ENCODE measurements at places on chromosomes 5 and 9.
A peak's percentile ranks its signal among the peaks of the same experiment; 100 is the strongest.

- DNase-seq = no peak
Observed at GRCh38 chr5:91500758-91501157, 117.6 kb upstream of the ARRDC3 start.

DNA sequence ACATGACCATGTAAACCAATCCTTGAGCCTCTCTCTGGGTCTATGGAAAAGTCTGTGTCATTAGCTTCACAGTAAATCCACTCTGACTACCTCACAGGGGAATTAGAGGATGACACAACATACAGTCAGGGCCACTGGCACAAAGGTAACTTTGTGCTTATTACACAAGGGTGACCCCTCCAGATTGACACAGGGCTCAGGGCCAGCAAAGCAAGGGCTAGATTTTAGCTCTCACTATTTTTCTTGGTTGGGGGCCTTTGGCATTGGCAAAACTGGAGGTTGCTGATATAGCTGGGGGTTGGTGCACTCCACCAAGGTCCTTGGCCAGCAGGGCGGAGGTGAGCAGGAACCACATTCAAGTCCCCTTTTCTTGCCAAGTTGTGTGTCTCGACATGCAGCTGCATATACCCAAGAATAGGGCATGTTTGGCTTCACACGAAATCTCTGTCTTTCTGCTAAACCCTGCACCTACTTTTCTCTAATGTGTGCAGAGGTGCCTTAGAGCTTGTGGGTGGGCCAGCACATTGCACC lies 15.2 kb upstream of the OSMR start:
- no peak for DNase-seq

- no peak for DNase-seq
Observed at GRCh38 chr5:102341681-102342288, 45.7 kb upstream of the SLCO4C1 start.

- no peak for DNase-seq
Observed at GRCh38 chr5:14557791-14558415, 23.7 kb upstream of the OTULINL start.

DNA sequence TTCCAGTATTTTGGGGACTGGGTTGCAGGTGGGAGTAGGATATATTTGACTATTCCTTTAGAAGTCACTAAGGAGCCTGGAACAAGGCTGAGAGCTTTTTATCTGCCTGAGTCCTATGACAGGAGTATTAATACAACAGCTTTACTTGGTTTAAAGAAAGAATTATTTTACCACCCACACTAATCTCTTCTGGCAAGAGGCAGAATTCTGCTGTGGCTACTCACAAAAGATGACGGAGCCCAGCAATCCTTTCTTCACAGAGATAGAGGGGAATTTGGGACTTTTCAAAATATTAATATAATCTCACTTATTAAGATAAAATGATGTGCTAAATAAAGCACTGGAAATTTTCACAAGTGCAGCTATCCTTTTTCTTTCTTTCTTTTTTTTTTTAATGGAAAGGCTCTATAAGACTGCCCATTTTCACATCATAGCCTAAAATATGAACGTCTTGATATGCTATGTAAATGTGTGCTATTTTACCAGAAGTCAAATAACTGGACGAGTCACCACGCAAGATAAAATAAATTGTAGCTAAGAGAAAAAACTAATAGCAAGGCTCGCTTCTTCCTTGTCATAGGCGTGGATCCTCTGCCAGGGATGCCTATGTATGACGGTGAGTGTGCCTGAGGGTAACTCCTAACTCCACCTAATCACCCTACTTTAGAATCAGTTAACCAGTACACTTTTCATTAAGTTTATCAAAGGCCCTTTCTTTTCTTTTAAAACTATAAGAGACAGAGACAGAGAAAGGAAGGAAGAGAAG lies 76.3 kb downstream of the ZNF608 start:
- DNase-seq = no peak

- no peak for DNase-seq
Observed at GRCh38 chr9:571741-572140, 269.8 kb upstream of the DMRT1 start.

DNA sequence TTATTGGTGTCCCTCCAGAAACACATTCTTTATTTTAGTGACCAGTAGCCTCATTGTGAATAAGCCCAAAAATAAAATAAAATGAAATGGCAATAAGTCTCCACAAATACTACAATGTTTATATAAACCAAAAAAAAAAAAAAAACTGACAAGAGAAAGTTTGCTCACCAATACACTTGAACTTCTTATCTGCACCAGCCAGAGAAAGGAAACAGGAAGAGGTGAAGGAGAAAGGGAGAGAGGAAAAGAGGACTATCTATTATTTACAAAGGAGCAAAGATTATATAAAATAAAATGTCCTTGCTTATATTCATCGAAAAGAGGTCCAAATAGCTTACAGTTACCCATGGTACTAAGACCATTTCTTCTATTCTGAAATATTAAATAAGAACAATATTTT lies 176.4 kb upstream of the CCNG1 start:
- no peak for DNase-seq

GRCh38 chr9:133715295-133715865 lies 22.8 kb downstream of the SARDH start:
- DNase-seq = no peak

- no peak for DNase-seq
Observed at GRCh38 chr5:125376059-125376641, 629.7 kb upstream of the ZNF608 start.

DNA sequence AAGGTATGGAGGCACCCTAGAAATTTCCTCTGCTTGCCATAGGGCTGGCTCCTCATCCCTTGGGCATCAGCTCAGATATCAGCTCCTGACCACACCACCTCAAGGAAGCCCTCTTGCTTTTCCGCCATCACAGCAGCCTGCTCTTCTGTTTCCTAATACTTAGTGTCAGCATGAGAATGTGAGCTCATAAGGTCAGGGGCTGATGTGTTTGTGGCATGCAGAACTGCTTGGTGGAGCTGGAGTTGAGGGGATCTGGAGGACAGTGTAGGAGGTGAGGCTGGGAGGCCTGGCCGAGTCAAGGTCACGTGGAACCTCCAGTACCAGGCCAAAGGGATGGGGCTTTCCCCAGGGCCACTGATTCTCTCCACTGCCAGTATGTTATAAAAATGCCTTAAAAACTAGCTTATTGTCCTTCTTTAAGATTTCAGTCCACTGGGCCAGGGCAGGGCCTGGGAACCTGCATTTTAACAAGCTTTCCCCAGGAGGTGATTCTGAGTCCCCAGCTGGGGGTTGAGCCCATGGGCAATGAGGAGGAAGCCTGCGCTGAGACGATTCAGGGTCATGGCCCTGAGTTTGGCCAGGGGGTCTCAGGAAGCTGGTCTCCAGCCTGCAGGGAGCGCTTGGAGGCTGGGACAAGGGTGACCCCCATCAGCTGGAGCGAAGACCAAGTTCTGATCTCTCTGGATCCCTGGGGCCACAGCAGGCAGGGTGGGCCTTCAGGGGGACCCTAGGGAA lies 28.6 kb downstream of the DAB2IP start:
- DNase-seq = no peak

- DNase-seq = no peak
Observed at GRCh38 chr9:92534204-92534603, 1.6 kb downstream of the ECM2 start.

GRCh38 chr9:109913461-109913810 lies 133.4 kb downstream of the PALM2AKAP2 start:
- DNase-seq = no peak

DNA sequence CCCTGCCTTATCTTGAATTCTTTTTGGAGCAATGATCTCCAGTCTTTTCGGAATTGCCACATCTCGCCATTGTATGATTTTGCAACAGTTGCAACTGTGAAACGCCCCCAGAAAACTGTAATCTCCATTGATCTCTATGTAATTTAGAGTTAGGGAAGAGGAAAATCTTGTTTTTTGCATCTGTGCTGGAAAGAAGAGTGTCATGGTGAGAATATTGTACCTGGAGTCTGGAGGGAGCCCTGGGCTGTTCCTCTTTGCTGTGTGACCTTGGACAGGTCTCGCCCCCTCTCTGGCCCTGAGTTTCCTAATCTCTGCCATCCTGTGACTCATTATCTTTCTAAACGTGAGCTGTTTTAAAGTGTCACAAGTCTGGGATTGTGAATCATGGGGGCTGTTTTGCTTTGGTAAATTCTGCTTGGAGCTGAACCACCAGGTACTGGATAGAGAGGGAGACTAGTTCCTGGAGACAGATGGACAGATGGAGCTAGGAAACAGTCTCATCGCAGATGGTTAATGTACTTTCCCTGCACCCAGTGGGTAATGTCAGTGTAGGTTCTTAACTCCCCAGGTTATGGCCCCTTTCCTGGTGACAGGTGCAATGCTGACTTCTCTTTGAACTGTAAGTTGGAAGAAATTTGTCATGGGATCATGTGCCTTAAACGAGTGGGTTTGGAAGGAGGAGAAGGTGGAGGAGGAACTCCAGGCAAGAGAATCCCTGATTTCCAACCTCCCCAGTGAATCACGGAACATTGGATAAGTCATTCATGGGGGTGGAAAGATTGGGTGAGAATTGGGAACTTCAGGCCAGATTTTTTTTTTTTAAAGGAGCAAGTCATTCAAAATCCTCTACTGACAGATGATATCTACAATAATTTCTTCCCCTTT lies 19.6 kb downstream of the PPARGC1B start:
- no peak for DNase-seq

DNA sequence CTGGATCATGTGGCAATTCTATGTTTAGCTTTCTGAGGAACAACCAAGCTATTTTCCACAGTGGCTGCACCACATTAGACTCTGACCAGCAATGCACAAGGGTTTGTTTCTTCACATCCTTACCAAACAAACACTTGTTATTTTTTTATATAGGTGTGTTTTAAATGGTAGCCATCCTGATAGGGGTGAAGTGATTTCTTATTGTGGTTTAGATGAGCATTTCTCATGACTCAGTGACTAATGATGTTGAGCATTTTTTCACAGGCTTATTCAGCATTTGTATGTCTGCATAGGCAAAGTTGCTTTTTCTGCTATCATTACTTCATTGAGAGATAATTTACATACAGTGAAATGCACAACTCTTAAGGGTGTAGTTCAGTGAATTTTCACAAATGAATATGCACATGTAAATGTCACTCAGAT lies 36.0 kb downstream of the ANKRD33B start:
- DNase-seq = no peak

- no peak for DNase-seq
Observed at GRCh38 chr5:178551468-178551867, 38.7 kb downstream of the COL23A1 start.

DNA sequence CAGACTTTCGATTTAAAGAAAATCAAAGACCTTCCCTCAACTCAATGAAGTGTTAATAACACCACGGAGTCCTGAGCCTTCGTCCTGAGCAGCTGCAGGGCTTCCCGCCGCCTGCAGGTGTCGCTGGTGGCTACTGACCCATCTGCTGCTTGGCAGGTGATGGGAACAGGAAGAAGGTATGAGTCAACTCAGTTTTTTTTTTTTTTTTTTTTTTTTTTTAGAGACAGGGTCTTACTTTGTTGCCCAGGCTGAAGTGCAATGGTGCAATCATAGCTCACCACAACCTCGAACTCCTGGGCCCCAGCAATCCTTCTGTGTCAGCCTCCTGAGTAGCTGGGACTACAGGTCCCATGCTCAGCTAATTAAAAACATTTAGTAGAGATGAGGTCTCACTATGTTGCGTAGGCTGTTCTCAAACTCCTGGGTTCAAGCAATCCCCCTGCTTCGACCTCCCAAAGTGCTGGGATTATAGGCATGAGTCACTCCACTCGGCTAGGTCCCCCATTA lies 185.7 kb upstream of the IL12B start:
- peak; percentile 62 for DNase-seq

GRCh38 chr5:171750311-171750788 lies 35.3 kb upstream of the SMIM23 start:
- DNase-seq = no peak

DNA sequence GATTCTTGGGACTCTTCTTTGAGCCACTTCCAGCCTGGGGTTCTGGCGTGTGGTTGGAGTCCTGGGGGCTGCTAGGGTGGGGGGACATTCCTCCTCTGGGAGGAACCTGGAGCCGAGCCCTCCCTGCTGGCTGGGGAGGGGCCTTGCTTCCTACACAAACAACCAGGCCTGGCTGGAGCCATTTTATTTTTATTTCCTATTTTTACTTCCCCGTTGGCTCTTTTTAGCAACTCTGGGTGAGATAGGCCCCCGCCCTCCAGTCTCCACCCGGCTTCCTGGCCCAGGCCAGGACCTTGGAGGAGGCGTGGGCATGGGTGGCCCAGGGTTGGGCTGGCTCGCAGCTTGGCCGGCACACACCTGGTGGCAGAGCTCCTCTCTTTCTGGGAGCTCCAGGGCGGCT lies 15.1 kb downstream of the RXRA start:
- DNase-seq = no peak

DNA sequence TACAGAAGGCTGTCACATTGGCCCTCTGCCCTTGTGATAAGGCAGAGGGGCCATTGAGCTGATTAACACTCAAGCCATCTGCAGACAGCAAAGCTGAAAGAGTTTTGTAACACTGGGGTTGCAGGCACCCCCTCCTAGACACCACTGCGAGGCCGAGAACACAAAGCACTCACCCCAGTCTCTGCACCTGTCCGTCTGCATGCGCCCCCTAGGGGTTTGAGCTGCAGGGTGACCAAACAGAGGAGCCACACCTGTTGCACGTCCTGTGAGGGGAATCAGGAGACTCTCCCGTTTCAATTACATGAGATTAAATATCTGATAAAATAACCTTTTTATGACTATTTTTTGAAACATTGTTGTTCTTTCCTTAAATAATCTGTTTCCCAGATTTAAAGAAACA lies 1180.4 kb downstream of the CDH9 start:
- DNase-seq = no peak

- DNase-seq = no peak
Observed at GRCh38 chr5:142167458-142167857, 58.9 kb downstream of the NDFIP1 start.

DNA sequence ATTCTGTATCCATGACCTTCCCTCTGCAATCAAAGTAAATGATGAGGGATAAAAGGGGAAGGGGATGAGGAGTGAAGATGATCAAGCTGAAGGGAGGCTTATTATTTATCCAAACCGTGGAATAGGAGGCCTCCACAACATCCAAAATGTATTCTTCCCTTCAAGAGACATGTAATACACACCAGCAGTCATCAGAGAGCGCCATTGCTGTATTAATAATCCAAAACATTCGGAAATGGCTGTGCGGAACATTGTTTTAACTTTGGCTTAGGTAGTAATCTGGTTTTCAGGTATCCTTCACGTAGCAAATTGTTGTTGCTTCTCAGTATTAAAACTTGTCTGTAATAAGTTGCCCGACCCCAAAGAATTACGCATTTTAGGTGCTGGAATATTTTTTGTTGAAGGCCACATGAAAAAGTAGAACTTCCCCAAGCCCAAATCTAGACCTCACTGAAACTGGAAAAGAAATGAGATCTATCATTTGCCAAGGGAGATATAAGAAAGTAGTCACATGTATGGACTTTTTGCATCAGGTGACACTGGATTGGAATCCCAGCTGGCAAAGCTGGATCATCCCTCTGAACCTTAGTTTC lies 2.6 kb upstream of the BOD1 start:
- no peak for DNase-seq

GRCh38 chr5:180670586-180671359 lies 21.4 kb upstream of the FLT4 start:
- peak; percentile 36 for DNase-seq

- DNase-seq = no peak
Observed at GRCh38 chr9:127059030-127059429, 63.4 kb downstream of the ANGPTL2 start.

Measured in stimulated activated CD8-positive, alpha-beta memory T cell treated with anti-CD3 and anti-CD28 coated beads, Interleukin-2, amount 100 ng/mL, for 48 hours (primary cell).